ENCODE measurements at places on chromosomes 16 and 17.

GRCh38 chr17:49823614-49824013 lies 24.3 kb downstream of the TAC4 start:
- ATAC-seq: no peak

DNA sequence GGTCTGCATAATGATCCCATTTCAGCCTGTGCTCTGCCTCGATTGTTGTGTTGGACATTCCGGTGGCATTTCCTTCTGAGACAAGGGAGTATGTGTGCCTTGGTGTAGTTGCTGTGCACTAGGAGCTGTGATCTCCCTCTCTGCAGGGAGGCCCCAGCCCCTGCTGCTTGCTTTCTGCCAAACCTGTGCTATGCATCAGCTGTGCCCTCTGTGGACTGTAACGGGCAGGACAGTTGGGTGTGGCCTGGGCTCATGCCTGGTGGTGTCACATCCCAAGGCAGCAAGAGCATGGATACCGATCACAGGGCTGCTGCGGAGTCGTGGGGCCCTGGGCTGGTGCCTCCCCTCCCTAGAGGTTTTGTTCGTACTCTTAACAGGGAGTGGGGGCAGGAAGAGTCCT lies 3.8 kb upstream of the JPT2 start:
- ATAC-seq: no peak

DNA sequence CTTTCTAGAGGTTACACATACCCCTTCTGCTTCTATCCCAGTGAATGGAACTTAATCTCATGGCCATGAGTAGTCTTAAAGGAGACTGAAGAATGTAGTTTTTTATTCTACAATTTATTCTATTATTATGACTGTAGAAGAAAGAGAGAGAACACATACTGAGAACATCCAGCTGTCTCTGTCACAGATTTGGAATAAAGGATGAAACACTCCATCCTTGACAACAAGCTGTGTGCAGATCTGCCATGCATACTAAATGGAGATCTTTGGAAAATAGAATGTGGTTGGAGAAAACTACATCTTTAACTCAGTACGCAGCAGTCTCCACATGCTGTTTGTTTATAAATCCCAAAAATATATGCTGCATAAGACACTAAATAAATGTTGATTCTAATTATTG lies 54.1 kb upstream of the NUDT7 start:
- no peak for ATAC-seq

- ATAC-seq: no peak
These were observed 98.0 kb downstream of the CYTH1 start for GRCh38 chr17:78684026-78684425.

- ATAC-seq: no peak
These were observed 148.4 kb downstream of the TOX3 start for GRCh38 chr16:52398491-52398960.

- peak; percentile 29 for ATAC-seq
These were observed 882.4 kb upstream of the EEF2KMT start for GRCh38 chr16:5979905-5980550.

- ATAC-seq: peak; percentile 77
These were observed 215.7 kb upstream of the CIBAR2 start for GRCh38 chr16:85327731-85328675.

DNA sequence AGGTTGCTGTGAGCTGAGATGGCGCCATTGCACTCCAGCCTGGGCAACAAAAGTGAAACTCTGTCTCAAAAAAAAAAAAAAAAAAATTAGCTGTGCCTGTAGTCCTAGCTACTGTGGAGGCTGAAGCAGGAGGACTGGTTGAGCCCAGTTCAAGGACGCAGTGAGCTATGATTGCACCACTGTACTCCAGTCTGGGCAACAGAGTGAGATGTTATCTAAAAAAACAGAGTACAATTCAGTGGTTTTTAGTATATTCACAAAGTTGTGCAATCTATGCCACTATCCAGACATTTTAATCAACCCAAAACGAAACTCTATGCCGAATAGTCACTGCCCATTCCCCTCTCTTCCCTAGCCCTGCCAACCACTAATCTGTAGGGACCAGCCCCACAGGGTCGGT lies 25.1 kb downstream of the C16orf54 start:
- no peak for ATAC-seq

DNA sequence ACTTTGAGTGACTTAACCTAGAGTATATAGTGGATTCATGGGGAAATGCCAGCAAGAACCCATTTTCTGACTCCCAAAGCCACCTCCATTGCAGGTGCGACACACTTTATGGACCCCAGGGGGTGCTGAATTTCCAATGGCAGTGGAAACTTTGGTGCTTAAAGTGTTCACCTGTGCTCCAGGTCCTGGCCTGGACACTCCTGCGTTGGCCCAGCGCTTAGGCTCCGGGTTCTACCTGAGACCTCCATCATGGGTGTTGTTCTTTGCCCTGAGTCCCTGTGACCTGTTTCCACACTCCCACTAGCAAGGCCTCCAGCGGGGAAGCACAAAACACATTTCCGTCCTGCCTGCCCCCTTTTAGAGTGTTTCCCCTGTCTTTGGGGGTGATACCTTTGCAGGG lies 3.0 kb downstream of the CCNF start:
- ATAC-seq: no peak

- ATAC-seq: no peak
These were observed 8.6 kb downstream of the CMIP start for GRCh38 chr16:81453091-81453728.

DNA sequence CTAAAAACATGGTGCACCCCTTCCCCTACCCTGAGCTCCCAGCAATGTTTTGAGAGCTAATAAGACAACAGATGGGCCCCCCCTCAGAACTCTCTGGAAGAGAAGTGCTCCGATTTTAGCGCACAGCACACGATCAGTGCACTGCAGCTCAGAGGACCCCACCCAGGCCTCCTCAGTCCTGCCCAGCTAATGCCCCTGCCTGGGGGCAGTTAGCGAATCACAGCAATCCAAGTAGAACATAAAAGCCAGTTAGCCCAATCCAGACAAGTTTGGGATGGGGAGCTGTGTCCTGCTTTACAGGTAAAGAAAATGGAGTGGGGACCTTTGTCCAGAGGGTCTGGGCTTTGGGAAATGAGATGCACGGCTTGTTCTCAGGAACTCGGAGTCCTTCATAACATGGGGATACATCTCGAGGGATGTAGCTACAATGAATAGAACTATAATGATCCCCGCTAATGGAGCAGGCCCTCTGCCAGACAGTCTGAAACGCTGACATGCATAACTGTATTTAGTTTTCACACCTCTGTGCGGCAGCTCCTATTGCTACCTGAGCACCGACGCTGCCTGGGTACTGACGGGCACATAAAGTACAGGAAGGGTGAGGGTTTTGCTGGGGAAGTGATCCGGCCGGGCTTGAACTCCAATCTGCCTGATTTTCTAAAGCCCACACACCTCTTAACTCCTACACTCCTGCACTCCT lies 29.7 kb upstream of the CDC42EP4 start:
- ATAC-seq: no peak

Data from motor neuron (in vitro differentiated cells).